ENCODE measurements at places on chromosomes 6 and 20.

DNA sequence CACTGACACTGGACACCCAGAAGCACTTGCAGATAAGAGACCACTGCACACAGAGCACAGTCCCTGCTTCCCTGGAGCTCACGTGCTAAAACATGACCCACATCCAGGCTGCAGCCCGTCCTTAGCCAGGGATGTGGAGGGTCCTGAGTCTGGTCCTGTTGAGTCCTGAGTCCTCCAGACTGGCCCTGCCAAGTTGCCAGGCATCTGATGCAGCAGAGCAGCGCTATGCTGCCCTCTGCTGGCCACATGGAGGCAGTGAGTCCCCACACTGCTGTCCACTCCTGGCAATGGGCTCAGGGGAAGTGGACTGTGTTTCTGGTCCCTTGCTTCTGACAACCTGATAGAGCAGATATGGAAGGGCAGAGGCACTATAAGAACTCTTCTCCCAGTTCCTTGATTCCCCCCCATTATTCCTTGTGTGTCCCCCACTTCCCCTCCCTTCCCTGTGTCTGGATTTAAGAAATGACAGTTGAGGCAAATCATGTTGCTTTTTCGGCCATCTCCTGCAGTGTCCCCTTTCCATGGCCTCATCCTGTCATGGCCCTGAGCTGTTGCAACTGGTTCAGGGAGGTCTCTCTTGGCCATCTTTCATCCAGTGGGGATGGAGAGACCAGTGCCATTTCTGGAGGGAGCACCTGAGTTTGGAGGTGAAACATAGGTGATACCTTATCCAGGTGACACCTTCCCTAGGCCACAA, 86.0 kb downstream of the DHX35 start:
- peak; percentile 27 for DNase-seq

GRCh38 chr6:137236581-137237355, 17.6 kb upstream of the IFNGR1 start:
- DNase-seq = no peak

GRCh38 chr6:40440053-40440452, 147.1 kb downstream of the LRFN2 start:
- no peak for DNase-seq

DNA sequence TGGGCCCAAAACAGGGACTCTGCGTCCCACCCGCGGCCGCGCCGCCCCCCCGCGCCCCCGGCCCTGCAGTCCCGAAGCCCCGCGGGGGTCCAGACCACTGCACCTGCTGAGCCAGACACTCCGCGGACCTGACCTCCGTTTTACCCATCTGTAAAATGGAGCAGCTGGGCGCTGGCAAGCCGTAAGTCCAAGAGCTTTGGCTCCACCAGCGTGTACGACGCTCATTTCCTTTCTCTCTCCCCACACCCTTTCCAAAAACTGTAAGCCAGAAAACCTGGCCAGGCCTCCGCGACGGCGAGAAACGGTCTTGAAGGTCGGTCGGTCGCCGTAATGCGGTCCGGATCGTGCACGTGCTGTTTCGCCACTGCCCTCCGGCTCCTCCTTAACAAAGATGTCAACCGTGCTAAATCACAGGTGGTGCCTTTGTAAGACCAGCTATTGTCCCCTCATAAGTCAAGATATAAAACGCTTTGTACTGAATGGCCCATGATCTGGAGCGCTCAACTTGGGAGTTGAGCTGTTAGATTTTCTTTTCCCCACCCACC, 7.8 kb upstream of the NR2E1 start:
- DNase-seq = no peak

GRCh38 chr6:107941627-107942026, 16.4 kb downstream of the SEC63 start:
- no peak for DNase-seq

DNA sequence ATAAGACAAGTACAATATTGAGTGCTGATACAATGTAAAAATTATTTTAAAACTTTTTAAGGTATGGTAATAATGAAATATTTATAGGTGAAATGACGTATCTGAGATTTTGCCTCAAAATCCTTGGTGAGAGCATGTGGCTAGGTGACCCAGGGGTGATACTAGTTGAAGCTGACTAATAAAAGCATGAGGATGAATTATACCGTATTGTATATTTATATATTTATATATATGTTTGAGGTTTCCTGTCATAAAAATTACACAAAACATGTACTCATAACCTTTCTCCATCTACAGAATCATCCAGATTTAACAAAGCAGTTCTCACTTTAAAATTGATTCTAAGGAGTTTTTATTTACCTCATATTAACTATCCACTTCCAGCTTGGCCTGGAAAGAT, 358.1 kb downstream of the CDKAL1 start:
- DNase-seq = no peak

GRCh38 chr6:31145386-31145785, 6.5 kb upstream of the PSORS1C2 start:
- DNase-seq = no peak

GRCh38 chr20:53328961-53329360, 264.7 kb downstream of the ZNF217 start:
- no peak for DNase-seq

GRCh38 chr6:150456466-150456865, 87.7 kb downstream of the IYD start:
- DNase-seq = no peak

- DNase-seq = no peak
Observed at GRCh38 chr6:33683051-33683571, 28.4 kb downstream of the UQCC2 start.

- no peak for DNase-seq
Observed at GRCh38 chr6:106530502-106530901, 98.8 kb downstream of the RTN4IP1 start.

DNA sequence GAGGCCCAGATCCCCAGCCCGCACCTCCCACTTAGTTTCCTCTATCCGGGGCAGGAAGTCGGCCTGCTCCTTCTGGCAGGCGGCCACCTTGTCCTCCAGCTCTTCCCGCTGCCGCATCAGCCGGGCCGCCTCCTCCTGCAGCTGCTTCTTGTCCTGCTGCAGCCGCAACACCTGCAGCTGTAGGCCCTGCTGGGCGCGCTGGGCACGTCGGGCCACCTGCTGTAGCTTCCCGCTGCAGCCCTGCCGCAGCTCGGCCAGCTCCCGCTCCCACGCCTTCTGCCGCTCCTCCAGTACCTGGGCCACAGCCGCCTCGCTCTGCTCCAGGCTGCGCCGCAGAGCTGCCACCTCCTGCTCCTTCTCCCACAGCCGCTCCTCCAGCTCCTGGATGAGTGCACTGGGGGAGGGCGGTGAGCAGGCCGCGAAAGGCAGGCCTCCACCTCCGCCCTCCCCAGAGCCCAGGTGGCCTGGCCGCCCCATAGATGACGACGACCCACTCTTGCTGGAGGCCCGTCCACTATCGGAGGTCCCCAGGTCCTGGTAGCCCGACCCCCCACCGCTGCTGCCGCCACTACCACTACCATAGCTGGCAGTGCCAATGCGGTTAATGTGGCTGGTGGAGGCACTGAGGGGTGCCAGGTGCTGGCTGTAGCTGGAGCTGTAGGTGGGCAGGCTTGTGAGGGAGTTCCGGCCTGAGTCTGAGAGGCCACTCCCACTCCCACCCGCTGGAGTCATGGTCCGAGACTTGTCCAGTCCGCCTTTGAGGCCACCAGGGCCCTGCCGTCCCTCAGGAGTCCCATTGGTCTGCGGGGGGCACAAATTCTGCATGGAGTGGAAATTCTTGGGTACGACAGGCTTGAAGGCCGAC, 6.0 kb upstream of the FASTKD5 start:
- no peak for DNase-seq

GRCh38 chr6:54990001-54990400, 143.4 kb downstream of the FAM83B start:
- DNase-seq = no peak

DNA sequence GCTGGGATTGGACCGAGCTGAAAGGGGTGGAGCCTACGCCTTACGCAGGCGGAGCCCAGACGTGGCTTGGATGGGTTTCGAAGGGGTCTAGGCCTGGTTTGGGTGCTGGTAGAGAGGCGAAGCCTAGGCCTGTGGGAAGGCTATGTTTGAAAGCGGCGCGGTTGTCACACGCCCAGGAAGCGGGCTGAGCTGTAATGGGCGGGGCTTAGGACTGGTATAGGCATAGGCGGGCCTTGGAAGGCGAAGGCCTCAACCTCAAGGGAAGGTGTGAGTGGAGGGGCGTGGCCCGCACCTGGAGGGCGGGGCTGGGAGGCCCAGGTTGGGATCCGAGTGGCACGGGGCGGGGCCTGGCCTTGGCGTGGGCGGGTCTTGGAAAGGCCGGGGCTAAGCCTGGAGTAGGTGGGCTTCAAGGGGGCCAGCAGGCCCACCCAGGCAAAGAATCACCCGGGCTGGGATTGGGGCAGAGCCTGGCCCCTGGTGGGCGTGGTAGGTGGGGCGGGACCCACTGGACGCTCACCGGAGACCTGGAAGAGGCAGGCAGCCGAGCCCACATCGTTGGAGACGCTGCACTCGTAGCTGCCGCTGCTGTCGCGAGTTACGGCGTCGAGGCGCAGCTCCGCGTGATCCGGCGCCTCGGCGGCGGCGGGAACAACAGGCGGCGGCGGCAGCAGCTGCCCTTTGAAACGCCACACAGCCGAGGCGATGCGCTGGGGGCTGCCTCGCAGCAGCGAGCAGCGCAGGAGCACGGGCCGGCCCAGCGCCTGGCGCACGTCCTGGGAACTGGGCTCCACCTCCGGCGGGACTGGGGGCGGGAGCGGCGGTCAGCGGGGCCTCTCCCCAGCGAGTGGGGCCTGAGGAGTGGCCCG, 49.0 kb downstream of the MDGA1 start:
- DNase-seq = no peak
